ENCODE measurements at places on chromosomes 1 and 21.

GRCh38 chr1:116420417-116421200 is 47.6 kb downstream of the ATP1A1 start:
- DNase-seq, result no peak

DNA sequence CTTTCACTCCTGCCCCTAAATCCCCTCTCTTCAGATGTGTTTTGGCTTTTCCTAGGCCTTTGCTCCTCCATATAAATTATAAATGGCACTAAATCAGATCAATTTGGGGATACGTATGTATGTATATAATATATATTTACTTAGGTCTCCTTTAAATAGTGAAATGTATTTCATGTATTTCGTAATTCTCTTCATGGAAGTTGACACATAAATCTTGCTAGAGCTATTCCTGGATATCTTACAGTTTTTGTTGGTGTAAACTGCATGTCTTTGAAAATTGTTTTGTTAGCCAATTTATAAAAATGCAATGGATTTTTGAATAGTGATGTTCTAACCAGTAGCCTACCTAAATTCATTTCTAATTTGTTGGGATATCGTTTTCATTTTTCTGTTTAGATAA is 9.0 kb downstream of the RPF1 start:
- DNase-seq, result no peak

DNA sequence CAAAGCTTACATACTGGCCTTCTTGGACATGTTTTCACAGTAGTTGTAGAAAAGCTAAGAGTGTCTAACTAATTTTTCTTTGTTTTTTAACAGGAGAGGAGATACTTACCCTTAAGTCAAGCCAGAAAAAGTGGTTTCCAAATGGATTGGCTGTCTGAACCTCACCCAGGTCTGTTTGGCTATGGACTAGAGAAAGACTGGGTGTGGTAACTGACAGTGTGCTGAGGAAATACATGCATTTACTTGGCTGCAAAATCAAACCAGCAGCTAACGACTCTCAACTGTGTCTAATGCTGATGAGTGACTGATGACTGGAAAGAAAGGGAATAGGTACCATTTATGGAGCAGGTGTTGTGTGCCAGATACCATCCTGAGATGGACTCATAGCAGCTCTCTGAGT is 91.1 kb downstream of the MTR start:
- DNase-seq, result no peak

GRCh38 chr1:169312084-169312954 is 55.3 kb downstream of the NME7 start:
- DNase-seq, result peak; percentile 66

DNA sequence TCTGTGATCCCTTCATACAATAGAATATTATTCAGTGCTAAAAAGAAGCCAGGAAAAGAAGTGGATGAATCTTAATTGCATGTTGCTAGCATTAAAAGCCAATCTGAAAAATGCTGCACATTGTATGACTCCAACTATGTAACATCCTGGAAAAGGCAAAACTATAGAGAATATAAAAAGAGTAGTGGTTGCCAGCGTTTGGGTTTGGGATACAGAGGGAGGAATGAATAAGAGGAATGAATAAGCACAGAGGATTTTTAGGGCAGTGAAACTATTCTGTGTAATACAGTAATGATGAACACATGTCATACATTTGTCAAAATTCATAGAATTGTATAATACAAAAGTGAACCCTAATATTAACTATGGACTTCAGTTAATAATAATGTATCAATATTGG is 42.5 kb downstream of the GPR88 start:
- DNase-seq, result no peak

- DNase-seq, result no peak
Observed at GRCh38 chr1:12194666-12195216, 27.9 kb downstream of the TNFRSF1B start.

All from AG08396 (cell line).